ENCODE measurements at places on chromosomes 2 and 18.

DNA sequence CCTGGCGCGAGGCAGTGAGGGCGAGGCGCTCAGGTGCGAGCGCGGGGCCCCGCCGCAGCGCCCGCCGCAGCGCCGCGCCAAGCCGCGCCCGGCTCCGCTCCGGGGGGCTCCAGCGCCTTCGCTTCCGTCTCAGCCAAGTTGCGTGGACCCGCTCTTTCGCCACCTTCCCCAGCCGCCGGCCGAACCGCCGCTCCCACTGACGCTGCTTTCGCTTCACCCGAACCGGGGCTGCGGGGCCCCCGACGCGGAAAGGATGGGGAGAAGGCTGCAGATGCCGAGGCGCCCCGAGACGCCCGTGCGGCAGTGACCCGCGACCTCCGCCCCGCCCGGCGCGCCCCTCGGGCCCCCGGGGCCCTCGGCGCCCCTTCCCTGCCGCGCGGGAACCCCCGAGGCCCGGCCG, 328 bp upstream of the INHBB start:
- no peak for DNase-seq

- DNase-seq: no peak
Observed at GRCh38 chr18:9661564-9661963, 46.5 kb upstream of the RAB31 start.

- no peak for DNase-seq
Observed at GRCh38 chr2:3034856-3035255, 342.8 kb downstream of the EIPR1 start.

- DNase-seq: no peak
Observed at GRCh38 chr2:32464431-32464830, 107.6 kb downstream of the BIRC6 start.

GRCh38 chr2:231687133-231687852, 21.0 kb upstream of the PTMA start:
- DNase-seq: peak; percentile 83

- no peak for DNase-seq
Observed at GRCh38 chr18:74396171-74397169, 60.6 kb downstream of the DIPK1C start.

DNA sequence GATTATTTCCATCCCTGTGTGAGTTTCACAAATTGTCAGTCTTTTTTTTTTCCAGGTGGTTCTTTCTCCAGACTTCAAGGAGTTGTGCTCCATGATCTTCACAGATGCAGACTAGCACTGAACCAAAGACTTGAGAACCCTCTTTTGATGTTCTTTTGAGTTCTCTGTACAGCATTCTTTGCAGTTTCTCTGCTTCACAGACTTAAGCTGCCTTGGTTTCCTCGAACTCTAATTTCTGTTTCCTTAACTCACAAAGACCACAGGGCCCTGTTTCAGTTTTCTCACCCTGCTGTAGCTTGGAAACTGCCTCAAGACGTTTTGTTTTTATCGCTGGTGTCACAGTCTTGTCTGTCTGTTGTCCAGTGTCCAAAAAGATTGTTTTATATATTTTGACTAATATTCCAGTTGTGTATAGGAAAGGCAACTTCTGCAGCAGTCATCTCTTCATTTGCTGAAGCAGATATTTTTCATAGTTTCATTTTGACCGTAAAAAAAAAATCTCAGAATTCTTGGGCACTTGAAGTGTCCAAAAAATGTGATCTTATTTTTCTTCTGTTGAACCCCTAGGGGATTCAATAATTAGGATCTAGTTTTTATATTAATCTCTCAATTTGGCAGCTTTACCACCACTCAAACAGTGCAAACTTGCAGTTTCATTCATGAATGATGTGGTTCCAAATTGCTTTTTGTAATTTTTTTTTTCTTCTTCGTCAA, 97.0 kb upstream of the MC4R start:
- DNase-seq: no peak
